NB4 (cell line): ENCODE measurements at places on chromosomes 7 and 10.

DNA sequence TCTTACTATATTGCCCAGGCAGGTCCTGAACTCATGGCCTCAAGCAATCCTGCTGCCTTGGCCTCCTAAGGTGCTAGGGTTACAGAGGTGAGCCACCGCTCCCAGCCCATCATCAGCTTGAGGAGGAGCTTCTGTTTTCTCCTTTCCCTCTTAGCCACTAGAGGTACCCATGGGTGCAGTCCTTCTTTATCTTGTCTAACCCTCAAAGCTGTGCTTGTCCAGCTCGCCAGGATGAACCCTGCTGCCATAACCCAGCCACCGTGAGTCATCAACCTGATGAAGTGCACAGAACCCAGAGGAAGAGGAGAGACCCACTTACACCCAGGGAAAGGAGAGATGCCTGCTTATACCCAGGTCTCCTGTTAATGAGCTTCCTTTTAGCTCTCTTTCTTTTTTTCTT lies 133.4 kb downstream of the CUL2 start:
- DNase-seq = peak; percentile 52

DNA sequence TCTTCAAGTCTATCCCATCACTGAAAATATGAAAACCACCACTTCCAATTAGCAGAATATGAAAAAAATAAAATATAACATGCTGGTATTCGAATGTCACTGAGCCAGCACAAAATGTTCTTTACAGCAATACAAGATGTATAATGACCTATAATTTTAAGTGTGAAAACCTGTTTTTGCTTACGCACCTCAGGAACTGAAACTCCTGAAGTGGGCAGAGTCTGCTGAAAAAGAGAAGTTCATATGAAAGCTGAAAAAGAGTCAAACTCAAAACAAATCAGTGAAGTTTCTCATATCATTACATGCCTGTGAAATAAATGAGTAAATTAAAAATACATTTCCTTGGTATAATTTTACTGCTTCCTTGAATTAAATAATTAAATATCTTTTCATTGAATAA lies 272.5 kb downstream of the DGKB start:
- no peak for DNase-seq

DNA sequence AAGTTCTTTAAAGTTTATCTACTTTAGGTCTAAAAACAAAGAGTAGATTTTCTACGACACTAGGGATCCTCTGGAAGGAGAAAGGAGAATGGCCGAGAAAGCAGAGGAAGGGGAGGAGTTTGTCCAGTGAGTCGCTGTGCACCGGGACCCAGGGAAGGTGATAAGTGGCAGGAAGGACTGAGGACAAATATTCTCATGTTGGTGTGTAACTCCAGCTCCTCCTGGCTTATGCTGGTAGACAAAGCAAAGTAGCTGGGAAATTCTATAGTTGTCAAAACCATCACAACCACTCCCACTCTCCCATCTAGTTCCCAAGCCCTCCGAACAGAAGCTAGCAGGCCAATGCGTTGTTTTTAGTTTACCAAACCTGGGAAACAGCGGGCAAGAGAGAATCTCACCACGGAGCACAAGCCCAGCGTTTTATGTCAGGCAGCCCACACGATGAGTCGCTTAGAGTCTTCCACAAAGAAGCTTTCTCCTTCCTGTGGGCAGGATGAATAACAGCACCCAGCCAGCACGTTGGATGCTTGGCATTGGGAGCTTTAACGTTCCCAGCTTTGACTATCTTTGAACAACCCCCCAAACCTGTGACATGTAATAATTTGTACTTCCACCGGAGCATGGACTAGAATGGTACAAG lies 32.9 kb upstream of the JCAD start:
- peak; percentile 35 for DNase-seq

DNA sequence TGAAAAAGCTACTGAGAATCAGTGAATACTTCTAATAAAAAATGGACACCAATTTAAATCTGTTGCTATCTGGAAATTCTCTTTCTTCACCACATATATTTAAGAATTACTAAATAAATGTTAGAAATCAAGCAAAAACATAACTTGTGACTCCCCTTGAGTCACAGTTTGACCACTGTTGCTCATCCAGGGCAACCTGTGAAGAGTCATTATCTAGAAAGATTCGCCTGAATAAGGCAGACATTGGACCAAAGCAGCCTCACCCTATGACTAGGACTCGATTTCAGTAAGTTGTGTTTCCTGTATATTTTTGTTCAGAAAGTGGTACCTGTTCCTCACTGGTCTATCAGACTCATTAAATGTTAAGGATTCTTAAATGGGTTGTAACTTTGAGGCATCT lies 572.4 kb downstream of the ATRNL1 start:
- DNase-seq = no peak
